M059J (cell line): ENCODE measurements at places on chromosomes 16 and 17. TPM values are rescaled to one million over a fixed set of nuclear protein-coding genes. Genes with fewer than 3 reads are reported as not detected.
A peak's percentile ranks its signal among the peaks of the same experiment; 100 is the strongest.

DNA sequence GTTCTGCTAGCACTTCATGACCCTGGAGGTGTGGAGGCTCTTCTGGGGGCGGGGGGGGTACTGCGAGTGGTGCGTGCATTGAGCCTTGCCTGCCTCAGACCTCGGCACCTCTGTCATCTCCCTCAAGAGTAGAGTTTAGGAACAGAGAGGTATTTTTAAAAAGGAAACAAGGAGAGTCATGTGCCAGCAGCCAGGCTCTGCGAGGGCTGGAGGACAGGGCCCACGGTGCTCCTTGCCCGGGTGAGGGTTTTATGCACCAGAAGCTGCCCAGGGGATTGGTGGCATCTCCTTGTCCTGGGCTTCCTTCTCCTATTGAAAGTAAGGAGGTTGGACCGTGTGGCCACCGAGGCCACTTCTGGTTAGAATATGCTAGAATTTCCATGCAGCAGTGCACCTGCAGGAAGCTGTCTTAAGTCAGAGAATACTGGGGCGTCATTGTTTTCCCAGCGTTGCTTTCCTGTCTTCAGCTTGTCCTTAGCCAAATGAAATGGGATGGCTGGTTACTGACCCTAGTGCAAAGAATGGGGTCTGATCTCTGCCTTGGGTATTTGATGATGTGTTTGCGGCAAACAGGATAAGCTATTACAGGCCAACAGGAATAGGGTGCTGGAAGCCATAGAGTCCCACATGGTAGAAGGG is 3.2 kb downstream of the CBX2 start:
- no peak for DNase-seq

DNA sequence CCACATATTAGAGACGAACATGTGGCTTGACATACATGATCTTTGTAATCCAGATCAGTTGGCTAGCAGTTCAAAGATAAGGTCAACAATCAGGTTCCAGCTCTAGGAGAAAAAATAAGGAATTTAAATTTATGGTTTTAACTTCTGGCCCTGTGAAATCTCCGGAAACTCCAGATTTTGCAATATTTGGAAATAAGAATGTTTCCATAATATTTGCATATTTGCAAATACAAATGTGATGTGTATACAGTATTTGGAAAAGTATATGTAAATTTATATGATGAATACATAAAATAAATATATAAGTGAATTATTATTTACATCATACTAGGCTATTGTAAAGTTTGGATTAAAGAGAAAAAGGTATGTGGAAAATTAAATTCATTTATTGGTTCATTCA is 97.1 kb downstream of the KCNJ2 start:
- DNase-seq: no peak

- DNase-seq: no peak
These were observed 452.7 kb downstream of the TMEM114 start for GRCh38 chr16:8137606-8138005.

GRCh38 chr17:27558842-27559505 is 72.0 kb upstream of the LGALS9 start:
- DNase-seq: no peak

GRCh38 chr16:64990101-64990500 is 131.8 kb downstream of the CDH11 start:
- peak; percentile 24 for DNase-seq

DNA sequence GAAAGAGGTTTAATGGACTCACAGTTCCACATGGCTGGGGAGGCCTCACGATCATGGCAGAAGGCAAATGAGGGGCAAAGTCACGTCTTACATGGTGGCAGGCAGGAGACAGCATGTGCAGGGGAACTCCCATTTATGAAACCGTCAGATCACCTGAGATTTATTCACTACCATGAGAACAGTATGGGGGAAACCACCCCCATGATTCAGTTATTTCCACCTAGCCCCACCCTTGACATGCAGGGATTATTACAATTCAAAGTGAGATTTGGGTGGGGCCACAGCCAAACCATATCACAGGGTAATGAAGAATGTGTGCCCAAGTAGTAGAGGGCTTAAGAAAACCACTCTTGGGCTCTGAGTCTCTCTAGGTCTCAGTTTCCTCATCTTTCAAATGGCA is 85.1 kb downstream of the PRKCB start:
- no peak for DNase-seq

DNA sequence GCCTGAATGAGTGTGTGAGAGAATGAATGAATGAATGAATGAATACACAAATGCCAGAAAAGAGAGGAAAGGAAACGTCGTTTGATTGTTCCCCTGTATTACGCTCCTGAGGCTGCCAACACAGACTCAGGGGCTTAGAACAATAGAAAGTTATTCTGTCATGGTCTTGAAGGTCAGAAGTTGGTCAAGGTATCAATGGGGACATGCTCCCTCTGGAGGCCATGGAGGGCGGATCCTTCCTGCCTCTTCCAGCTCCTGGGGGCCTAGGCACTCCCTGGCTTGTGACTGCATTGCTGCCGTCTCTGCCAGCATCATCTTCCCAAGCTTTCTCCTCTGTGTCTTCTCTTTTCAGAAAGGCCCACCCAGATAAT is 1.5 kb upstream of the SLC38A8 start:
- peak; percentile 48 for DNase-seq

GRCh38 chr17:35191001-35191695 is 3.0 kb downstream of the SLC35G3 start:
- no peak for DNase-seq

- DNase-seq: no peak
These were observed 103.8 kb upstream of the RPL38 start for GRCh38 chr17:74099442-74100340.

GRCh38 chr17:37450112-37450511 is 39.6 kb upstream of the DUSP14 start:
- DNase-seq: no peak

- peak; percentile 34 for DNase-seq
These were observed 714 bp downstream of the SPATA33 start for GRCh38 chr16:89658221-89658879.

The CES1 gene
- 2.2 and 2.4 TPM in 2 replicates for total RNA-seq

The MYO15B gene
- total RNA-seq: 0.20 and 1.5 TPM in 2 replicates

The GRIN2C gene
- total RNA-seq: 0.02 TPM in 1 of 2 replicates, not detected in the other

The MT4 gene
- not detected in 2 replicates for total RNA-seq

The ACSM2A gene
- not detected in 2 replicates for total RNA-seq

The GGNBP2 gene
- 48.5 and 58.9 TPM in 2 replicates for total RNA-seq
